Fibroblast of skin of abdomen (primary cell): ENCODE measurements at places on chromosomes 5 and 9.

- DNase-seq, result no peak
These were observed 109.4 kb upstream of the PRLR start for GRCh38 chr5:35339616-35340100.

DNA sequence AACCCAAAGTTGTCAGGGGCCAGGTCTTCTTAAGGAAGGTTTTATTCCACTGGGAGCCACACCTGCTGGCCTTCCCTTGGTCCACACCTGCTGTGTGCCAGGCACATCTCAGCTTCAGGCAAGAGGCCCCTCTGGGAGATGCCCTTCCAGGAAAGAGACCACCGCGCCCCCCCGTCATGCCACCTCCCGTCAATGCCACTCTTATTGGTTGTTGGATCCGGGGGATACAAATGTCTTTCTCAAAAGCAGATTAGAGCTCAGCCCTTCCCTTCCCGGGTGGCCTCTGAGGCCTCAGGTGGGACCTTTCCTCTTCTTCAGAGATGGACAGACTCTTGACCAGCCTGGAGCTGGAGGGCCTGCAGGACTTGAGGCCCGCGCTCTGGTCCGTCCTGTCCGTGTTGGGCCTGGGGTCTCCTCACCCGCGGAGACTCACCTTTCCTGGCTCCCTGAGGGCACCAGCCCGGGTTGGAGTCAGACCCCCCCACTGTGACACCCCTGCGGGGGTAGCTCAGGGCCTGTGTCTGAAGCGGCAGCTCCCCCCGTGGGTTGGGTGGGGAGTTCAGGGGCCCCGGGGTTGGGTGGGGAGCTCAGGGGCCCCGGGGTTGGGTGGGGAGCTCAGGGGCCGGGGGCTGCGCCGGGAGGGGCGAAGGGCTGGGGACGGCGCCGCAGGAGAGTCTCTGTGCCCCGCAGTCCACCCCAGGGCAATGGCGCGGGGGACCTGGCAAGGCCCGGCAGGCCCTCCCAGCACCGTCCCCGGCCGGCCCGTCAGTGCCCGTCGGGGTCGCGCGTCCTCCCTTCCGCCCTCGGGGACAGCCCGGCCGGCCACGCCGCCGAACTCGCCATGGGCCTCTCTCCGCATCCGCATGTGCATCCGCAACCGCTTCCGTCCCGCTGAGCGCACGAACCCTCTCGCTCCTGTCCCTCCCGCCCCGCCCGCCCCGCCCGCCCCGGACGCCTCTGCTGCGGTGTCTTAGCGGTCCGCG is 3.7 kb upstream of the SLC9A3 start:
- no peak for DNase-seq

DNA sequence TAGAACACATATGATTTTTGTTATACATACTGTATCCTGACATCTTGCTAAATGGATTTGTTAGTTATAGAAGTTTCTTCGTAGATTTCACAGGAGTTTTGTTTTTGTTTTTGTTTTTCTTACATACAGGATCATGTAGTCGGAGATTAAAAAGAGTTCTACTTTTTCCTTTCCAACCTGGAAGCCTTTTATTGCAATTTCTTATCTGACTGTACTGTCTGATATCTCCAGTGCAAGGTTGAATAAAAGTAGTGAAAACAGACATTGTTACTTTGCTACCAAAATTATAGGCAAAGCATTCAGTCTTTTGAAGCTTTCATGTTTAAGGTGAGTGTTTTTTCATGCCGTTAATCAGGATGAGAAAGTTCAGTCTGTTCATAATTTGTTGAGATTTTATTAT is 117.4 kb upstream of the PRSS3 start:
- DNase-seq, result no peak

DNA sequence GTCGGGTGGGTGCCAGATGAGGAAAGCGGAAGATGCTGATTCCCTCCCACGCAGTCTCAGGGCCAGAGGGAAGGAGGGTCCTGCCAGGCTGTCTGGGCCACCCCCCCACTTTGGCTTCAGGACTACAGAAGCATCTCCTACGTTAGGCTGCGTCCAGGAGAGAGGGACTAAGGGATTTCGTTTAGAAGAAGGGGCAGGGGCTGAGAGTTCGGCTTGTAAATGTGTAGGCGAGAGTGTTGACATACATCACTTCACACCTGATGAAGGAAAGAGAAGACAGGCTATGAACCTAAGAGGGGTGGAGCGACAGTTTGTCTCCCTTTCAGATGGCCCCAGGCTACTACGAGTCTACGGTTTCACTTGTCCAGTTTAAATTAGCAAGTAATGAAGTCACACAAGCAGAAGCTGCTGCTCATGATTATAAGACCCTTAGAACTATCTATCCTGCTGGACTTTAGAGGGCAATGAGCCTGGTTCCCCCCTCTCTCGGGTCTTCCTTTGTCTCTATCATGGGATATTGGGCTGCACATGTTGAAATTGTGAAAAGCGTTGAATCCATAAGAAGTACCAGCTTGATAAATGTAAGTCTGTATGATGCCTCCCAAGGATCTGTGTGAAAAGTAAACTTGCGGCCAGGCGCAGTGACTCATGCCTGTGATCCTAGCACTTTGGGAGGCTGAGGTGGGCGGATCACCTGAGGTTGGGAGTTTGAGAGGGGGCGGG is 193.0 kb downstream of the AOPEP start:
- DNase-seq, result no peak

DNA sequence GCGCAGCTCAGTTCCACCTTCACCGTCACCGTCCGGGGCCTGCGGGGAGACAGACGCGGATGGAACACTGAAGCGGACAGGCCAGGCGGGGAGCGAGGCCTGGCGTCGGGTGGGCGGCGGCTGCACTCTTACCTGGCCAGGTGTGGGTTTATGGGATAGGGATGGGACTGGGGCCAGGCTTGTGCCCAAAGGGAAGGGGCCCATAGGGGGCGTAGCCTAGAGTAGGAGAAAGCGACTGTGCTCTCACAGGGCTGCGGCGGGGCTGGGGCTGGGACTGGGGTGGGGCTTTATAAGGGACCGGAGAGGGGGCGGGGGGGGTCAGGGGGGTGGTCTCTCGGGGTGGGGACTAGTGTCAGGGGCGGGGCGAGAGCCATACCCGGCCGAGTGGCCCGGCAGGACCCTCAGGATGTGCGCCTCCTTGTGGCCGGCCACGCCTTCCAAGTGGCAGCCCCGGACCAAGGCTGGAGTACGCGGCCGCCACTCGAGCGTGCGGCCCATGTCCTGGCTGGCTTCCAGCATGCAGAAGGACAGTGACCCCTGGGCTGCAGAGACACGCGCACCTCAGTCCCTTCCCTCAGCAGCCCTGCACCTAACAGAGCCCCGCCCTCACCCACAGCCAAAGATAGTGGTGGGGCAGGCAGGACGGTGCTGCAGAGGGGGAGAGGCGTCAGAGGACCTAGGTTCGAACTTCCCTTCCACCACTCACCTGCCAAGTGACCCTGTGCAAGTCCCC is 22.8 kb downstream of the FPGS start:
- no peak for DNase-seq

GRCh38 chr9:72864327-72864726 is 88.5 kb downstream of the ALDH1A1 start:
- no peak for DNase-seq

DNA sequence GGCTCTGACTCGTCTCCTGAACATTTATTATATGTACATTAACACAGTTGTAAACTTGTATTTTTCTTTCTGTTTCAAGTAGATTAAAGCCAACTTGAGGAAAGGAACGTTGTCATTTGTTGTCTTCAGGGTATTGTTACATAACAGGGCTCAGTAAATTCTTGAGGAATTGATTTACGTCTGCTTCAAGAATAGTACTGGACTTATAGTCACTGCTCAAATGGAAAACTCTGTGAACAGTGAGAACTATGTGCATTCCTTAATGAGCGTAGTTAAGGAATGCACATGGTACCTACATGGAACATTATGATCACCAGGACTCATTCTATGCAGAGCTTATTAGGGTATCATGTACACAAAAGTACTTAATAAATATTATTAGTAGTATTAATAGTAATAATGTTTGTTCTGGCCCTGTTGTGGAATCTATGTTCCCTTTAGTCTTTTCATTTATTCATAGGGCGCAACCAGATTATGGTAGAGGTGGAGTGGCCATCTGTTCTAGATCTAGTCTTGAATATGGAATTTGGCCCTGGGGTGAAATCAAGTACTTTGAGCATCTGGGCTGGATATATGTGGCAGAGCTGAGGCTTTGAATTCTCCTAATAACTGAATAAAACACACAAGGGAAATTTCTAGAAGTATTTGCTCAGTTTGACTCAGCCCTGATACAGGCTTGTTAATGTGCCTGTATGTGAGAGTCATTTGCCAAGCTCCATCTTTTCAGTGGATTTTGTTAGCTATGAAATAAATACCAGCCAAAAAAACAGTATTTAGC is 108.6 kb upstream of the SH3GL2 start:
- no peak for DNase-seq

DNA sequence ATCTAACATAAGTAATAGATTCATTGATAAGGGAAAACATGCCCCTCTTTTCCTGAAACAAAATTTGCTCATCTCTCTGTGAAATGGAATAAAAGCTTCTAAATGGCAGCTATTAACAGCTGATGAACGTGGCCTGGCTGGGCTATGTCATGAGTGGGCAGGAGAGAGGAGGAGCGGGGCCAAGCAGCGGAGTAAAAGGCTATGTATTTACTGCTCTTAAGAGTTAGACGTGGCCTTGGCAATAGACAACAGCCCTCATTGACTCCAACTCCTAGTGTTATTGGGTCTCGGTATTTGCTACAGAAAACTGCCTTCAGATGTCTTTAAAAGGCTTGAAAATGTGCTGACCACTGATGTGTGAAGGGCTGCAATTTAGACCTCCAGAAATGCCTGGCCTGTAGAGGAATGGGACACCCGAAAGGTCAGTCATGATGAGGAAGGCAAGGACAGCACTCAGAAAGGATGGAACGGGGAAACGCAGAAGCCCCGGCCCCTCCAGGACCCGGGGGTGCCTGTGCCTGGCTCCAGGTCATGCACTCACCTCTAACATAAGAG is 116.8 kb downstream of the PDZD2 start:
- no peak for DNase-seq

- DNase-seq, result no peak
These were observed 4.4 kb downstream of the RC3H2 start for GRCh38 chr9:122900791-122901190.

- no peak for DNase-seq
These were observed 226.8 kb downstream of the TMEM167A start for GRCh38 chr5:82850393-82850792.

DNA sequence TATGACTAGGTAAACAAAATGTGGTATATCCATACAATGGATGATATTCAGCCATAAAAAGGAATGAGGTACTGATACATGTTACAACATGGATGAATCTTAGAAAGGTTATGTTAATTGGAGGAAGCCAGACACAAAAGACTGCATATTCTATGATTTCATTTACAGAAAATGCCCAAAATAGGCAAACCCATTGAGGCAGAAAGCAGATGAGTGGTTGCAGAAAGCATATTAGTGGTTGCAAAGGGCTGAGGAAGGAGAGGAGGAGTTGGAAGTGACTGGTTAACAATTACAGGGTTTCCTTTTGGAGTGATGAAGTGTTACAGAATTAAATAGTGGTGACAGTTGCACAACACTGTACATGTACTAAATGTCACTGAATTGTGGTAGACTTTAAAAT is 17.7 kb downstream of the PLGRKT start:
- DNase-seq, result no peak

DNA sequence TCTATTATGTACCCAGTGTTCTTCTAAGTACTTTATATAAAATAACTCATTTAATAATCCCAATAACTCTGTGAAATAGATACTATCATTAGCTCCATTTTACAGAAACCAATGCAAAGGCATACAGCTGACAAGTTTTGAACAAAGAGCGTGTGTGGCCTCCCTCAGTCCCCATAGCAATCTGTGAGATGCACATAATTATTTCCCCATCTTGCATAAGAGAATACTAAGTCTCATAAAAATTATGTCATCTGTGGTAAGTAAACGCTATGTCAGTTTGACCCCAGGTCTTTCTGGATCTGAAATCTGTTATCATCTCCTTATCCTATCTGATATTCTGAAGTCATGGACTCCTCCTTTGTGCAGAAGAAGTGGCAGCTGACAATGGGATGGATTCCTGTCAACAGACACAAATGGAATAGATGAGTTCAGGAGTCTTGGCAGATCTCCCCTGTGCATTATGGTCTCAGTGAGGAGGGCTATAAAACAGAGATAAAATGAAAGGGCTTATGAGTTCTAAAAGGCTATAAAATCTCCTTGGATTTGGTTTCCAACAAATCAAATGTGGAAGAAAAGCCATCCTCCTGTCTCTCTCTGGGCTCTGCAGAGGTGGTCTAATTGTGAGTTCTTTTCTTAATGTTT is 162.5 kb upstream of the TLE4 start:
- no peak for DNase-seq

- peak; percentile 65 for DNase-seq
These were observed 4.3 kb downstream of the TMEFF1 start for GRCh38 chr9:100477241-100477640.

DNA sequence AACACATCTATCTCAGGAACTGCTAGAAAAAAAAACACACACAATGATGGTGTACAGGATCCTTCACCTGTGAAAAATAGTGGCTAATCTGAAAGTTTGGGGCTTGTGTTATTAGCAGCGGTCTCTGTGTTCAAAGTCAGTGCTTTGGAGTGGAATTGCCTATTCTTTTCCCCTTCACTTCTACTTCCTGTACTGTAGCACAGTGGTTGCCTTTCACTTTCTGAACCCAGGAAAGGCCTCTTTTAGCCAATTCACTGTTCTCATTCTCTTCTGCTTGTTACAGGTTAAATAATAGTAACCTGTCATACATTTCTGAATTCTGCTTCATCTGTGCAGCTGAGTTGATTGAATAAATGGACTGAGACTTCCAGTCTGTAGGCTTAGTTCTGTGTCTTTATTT is 161.3 kb upstream of the RGS7BP start:
- DNase-seq, result no peak

DNA sequence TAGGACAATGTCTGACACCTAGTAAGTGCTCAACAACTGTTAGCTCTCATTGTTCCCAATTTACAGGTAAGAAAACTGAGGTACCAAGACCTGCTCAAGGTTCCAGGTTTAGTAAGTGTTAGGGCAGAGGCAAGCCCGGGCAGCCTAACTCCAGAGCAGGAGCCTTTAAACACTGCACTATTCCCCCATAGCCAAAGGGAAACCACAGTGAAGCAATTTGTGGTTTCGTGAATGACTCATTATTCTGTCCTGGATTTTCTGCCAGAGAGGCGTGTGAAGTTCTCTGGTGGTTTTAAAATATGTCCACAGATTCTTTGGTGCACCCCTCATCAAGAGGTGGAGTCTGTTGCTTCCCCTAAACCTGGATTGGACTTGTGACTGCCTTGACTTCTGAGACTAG is 1.0 kb upstream of the MCC start:
- DNase-seq, result peak; percentile 98

- DNase-seq, result peak; percentile 28
These were observed 214.8 kb downstream of the PAX5 start for GRCh38 chr9:36818965-36819870.
